Right lung (tissue), 10 donors: ENCODE measurements at places on chromosomes 11 and 22. TPM values are rescaled to one million over a fixed set of nuclear protein-coding genes. Genes with fewer than 3 reads are reported as not detected.

DNA sequence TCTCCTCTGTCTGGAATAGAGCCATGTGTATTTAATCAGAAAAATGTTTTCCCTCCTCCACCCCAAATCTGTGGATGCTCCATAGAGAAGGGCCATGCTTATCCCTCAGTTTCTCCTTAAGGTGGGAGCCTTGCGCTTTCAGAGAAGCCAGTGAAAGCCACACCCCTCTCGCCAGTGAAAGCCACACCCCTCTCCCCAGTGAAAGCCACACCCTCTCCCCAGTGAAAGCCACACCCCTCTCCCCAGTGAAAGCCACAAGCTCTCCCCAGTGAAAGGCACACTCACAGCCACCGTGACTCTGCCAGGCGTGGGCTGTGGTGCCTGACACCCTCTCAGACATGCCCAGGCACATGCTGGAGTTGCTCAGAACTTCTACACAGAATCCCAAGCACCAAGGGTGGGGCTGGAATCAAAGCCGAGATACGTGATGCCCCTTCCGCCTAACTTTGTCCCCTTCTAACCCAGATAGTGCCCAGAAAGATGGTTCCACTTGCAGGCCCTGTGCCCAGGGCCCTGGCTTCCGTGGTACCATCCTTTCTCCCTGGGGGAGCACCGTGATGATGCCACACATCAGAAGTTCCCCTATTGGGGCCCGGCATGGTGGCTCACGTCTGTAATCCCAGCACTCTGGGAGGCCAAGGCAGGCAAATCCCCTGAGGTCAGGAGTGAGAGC is 16.5 kb upstream of the PRR5 start:
- DNase-seq: no peak

GRCh38 chr22:20182365-20182764 is 31.5 kb upstream of the CCDC188 start:
- DNase-seq: no peak

DNA sequence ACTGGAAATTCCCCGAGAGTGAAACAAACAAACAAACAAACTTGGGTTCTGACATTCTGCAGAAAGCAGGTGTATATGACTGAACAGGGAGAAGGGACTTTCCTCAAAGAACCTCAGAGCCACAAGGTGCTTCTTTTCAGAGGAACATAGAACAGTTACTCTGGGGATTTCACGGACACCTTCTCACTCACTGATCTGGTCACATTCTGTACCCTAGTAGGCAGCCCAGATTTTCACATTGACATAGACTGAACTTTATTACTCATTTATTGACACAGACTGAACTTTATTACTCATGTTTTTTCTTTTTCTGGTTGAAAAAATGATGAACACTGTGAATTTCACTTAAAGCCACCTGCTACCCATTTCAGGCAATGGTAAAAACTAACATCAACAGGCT is 263.0 kb downstream of the OPCML start:
- no peak for DNase-seq

- DNase-seq: no peak
Measured at GRCh38 chr11:35114906-35115687, 23.9 kb upstream of the CD44 start.

GRCh38 chr11:18492888-18493287 is 33.9 kb downstream of the TSG101 start:
- DNase-seq: peak; percentile 18

DNA sequence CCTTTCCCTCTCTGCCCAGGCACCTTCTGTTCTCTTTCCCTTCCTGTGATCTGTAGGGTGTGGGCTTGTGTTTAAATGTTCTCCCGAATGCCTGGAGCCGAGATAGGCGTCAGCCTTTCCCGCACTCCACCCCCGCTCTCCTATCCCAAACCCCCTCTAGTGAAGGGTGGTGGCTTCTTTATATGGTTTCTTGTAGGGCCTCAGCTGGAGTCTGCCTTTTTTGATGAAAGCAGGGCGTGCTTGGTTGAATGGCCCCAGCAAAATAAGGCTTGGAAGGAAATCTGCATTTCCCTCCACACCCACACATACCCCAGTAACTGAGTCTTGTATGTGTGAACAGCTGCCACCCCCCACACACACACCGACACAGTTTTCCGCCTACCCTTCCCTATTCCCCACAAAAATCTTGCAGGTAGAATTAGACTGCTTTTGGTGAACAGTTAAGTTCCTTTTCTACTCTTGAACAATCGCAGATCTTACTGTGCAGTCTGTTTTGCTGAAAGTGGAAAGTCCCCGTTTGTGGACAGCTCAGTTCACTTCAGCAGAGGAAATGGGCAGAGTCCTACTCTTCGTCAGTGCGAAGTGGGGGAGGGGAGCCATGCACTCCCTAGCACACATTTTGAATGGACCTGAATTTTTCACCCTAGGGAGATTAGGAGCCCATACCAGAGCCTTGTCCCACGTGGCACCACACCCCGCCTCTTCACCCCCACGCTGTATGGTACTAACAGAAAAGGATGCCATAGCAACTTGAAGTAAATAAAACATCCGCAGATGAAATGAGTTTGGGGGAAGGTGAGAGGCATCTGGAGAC is 25.5 kb upstream of the GRK2 start:
- peak; percentile 65 for DNase-seq

- DNase-seq: no peak
Measured at GRCh38 chr11:125980436-125980835, 34.6 kb downstream of the VSIG10L2 start.

DNA sequence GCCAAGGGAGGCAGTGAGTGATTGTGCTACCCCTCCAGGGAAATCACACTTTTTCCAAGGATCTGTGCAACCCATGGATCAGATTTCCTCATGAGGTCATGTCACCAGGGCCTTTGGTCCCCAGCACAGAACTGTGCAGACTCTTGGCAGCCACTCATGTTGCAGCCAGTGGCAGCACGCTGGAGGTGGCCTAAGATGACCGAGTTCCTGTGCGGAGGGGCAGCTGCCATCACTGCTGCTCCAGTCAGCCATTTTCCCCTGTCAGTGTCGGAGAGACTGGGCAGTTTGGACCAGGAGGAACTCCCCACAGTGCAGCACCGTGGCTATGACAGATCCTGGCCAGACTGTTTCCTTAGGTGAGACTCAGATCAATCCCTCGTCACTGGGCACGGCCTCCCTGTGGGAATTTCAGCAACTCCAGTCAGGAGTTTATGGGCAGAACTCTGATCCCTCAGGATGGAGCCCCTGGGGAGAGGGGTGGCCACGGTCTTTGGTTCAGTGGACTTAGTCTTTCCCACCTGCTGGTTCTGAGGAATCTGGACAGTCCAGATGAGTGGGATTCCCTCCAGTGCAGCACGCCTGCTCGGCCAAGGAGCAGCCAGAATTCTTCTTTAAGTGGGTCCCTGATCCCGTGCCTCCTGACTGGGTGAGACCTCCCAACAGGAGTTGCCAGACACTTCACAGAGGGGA is 194.6 kb upstream of the CARD18 start:
- DNase-seq: no peak

DNA sequence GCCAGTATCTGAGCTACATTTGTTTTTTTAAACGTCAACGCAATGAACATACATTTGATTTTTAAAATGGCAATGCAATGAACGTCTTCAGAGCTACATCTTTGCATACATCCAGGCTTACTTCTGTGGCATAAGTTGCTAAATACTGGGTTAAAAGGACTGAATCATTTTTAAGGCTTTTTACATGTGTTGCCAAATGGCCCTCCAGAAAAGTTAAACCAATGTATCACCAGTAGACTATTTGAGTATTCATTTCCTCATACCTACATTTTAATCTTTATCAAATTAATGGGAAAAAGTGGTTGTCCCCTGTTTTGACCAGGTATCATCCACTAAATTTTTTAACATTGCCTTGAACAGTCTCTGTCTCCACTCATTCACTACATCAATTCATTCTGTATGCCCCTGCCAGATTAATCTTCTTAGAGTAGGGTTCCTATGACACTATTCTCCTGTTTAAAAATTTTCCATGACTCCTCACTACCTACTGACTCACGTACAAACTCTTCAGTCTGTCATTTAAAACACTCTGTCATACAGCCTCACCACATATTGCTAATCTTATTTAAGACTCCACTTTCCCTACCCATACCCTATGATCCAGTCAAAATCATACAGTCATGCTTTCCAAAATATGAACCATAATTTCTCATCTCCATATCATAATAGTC is 12.4 kb upstream of the PRRG4 start:
- no peak for DNase-seq

GRCh38 chr11:46554213-46555147 is 39.3 kb downstream of the AMBRA1 start:
- DNase-seq: no peak

GRCh38 chr11:6498121-6498520 is 1.0 kb downstream of the DNHD1 start:
- DNase-seq: no peak

DNA sequence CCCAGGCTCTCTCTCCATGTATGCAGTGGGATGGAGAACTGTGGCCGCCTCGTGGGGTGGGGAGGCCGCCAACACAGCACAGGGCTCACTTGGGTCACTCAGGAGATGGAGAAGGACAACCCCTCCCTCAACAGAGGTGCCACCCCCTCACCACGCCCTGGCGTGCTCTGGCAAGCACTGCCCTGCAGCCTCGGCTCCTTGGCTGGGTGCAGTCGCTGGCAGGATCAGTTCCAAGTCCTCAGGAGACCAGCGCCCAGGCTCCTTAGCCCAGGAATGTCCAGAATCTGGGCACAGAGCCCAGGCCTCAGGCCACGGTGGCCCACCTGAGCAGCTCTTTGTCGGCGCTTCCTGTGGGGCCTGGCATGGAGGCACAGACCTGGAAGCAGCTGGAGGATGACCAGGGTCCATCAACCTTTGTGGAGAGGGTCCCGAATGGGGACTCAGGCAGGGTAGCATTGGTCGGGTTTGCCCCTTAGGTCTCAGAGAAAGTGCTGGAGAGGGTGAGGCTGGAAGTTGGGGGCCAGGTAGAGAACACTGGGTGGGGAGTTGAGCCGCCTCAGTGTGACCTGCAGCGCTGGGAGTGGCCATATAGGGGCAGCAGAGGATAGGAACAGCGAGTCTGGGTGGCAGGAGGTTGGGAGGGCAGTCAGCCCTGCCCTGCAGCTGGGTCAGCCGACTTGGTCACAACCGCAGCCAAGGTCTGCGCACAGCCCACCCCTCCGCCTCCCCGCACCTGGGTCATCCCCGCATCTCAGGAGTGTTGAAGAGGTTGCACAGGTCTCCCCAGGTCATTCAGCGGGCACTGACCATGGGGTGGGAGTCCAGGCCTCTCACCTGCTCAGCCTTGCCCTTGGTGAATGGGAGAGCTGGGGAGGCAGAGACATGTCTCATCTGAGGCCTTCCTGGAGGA is 8.2 kb downstream of the SUSD2 start:
- DNase-seq: peak; percentile 64

GRCh38 chr11:107457205-107457557 is 444 bp downstream of the CWF19L2 start:
- no peak for DNase-seq

DNA sequence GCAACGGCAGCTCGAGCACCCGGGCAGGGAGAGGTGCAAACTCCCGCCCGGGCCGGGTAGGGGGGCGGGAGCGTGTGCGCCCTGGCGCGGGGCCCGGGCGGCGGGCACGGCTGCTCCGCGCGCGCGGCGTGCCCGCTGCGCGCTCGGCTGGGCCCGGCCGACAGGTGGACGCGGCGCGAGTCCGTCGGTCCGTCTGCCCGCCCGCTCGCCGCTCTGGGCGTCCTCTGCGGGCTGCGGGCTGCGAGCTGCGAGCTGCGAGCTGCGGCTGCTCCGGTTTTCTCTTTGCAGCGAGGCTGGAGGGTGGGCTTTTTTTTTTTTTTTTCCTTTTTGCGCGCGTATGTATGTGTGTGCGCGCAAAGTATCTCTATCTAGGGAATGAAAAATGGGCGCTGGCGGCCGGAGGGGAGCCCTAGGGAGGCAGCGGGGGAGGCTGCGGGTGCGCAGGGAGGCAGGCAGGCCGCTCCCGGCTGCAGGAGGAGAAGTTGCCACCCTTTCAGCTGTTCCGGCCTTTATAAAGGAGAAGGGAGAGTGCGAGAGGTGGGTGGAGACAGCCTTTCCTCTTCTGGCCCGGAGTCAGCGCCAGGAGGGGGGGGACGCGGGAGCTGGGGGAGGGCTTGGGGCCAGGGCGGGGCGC is at the start of gene PDGFB:
TSS of gene PDGFB (minus strand) at position 487 of the 634 bp plus-strand sequence. CDS start 1,019 bp downstream, outside the sequence.
- DNase-seq: no peak

GRCh38 chr11:93736129-93736528 is 5.2 kb downstream of the TAF1D start:
- no peak for DNase-seq

DNA sequence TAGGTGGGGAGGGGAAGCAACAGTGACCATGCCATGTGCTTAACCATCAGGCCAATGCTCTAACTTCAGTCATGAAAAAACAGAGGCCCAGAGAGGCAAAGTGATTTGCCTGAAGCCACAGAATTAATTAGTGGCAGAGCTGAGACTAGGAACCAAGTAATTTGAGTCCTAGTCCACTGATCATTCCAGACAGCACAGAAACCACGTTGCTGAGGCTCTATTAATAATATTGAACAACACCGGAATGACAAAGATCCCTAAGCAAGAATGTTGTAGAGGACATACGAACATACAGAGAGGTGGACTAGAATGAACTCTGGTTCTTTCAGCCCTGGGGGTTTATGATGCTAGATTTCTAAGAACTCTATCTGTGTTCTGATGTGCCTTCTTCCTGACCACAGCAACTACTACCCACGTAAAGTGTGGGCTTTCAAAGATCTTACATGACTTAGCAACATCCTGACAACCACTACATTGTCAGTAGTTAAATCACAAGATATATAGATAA is 92.3 kb downstream of the GAB2 start:
- DNase-seq: no peak

DNA sequence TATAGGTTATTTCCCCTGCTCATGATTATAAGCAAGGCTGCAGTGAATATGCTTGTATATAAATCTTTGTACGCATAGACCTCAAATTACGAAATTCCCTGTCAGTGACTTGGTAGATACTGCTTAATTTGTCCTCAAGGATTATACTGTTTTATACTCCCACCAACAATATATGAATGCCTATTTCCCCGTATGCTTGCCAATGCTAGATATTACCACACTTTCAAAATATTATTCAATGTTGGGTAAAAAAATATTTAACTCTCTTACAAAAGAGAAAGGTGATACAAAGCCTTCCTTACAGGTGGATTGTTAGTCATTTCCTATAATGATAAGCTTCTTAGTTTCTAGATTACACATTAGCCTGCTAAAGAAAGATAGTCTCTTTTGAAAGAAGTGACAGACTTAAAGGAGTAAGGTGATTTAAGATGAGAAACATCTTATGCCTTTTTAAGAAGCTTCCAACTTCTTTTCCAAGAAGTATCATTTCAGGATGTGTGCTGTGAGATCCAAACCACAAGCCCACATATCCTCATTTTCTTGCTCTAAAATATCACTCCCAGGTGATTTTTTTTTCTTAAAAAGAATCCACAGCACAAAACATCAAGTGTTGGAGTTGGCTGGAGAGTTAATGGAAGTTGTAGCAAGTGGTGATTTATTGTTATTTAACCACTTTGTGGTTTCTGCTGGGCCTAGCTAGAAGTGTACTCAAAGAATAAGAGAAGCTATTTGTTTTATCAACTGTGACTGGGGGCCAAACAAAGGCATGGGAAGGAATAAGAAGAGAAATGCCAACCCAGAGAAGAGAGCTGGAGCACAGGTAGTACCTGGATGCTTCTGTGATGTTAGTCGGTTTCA is 59.2 kb downstream of the BARX2 start:
- no peak for DNase-seq

GRCh38 chr22:45444168-45444567 is 30.7 kb downstream of the RIBC2 start:
- DNase-seq: no peak

The GAL3ST1 gene
- polyA plus RNA-seq: 7.2 TPM

The OSBP2 gene
- polyA plus RNA-seq: 17.0 TPM

The PATE4 gene
- polyA plus RNA-seq: not detected

The SOX10 gene
- 0.53 TPM for polyA plus RNA-seq

The OR4C6 gene
- not detected for polyA plus RNA-seq

The IGF2 gene
- 70.5 TPM for polyA plus RNA-seq

The PATE2 gene
- 0.20 TPM for polyA plus RNA-seq

The MRGPRE gene
- not detected for polyA plus RNA-seq

The ARHGAP20 gene
- polyA plus RNA-seq: 30.4 TPM

The PPP2R1B gene
- polyA plus RNA-seq: 27.8 TPM
